Activated naive CD8-positive, alpha-beta T cell treated with anti-CD3 and anti-CD28 coated beads for 36 hours (primary cell): ENCODE measurements at places on chromosomes 16 and 17.
A peak's percentile ranks its signal among the peaks of the same experiment; 100 is the strongest.

DNA sequence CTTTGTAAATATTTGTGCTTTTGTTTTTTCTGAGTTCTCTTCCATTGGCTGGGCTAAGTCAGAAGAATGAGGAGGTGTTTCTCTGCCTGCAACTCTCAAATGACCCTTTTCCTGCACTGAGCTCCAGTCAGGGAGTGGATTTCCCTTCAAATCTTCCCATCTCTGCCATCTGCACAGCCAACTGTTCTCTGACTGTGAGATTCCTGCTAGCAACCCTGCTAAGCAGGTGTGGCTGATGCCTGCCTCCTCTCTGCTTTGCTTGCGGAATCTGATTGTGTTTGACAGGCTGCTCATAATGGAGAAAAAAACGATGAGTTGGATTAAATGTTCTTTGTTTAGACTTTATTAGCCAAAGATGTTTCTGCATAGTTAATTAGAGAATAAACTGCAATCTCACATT is 519.8 kb downstream of the TMEM114 start:
- no peak for DNase-seq
- H3K27ac ChIP-seq: no peak overlapping the region
- H3K36me3 ChIP-seq: peaks cover 3% of the 10 kb centered on the region
- H3K4me1 ChIP-seq: no peaks in the 10 kb centered on the region
- H3K4me3 ChIP-seq: no peak overlapping the region

- no peak overlapping the region for H3K27ac ChIP-seq
- peaks cover 3% of the 10 kb centered on the region for H3K4me1 ChIP-seq
- no peaks in the 10 kb centered on the region for H3K27me3 ChIP-seq
- H3K4me3 ChIP-seq: peak overlapping the region; percentile 60
These were observed 528 bp downstream of the HAGHL start for GRCh38 chr16:727291-727977.

GRCh38 chr17:74691151-74691550 is 21.6 kb downstream of the CD300LF start:
- no peaks in the 10 kb centered on the region for H3K36me3 ChIP-seq
- H3K27ac ChIP-seq: no peak overlapping the region
- H3K4me3 ChIP-seq: no peak overlapping the region
- peaks cover 10% of the 10 kb centered on the region for H3K27me3 ChIP-seq
- no peak for DNase-seq
- H3K4me1 ChIP-seq: peaks cover 7% of the 10 kb centered on the region

GRCh38 chr17:82050152-82050760 is 1.4 kb downstream of the RFNG start:
- H3K4me3 ChIP-seq: peak overlapping the region; percentile 82
- no peak for DNase-seq
- H3K4me1 ChIP-seq: peaks cover 16% of the 10 kb centered on the region

DNA sequence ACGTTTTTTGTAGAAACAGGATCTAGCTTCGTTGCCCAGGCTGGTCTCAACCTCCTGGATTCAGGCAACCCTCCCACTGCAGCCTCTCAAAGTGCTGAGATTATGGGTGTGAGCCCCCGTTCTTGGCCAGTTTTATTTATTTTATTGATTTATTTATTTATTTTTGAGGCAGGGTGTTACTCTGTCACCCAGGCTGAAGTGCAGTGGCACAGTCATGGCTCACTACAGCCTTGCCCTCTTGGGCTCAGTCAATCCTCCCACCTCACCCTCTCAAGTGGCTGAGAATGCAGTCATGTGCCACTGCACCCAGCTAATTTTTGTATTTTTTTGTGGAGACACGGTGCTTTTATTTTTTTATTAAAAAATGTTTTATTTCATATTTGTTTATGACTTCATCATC is 79.9 kb upstream of the ATF7IP2 start:
- no peaks in the 10 kb centered on the region for H3K27me3 ChIP-seq
- no peak overlapping the region for H3K27ac ChIP-seq
- H3K36me3 ChIP-seq: no peaks in the 10 kb centered on the region
- no peak for DNase-seq

GRCh38 chr16:66127459-66128370 is 238.8 kb upstream of the CDH5 start:
- no peak overlapping the region for H3K27ac ChIP-seq
- no peak overlapping the region for H3K4me3 ChIP-seq
- H3K4me1 ChIP-seq: no peaks in the 10 kb centered on the region
- peaks cover 45% of the 10 kb centered on the region for H3K27me3 ChIP-seq

DNA sequence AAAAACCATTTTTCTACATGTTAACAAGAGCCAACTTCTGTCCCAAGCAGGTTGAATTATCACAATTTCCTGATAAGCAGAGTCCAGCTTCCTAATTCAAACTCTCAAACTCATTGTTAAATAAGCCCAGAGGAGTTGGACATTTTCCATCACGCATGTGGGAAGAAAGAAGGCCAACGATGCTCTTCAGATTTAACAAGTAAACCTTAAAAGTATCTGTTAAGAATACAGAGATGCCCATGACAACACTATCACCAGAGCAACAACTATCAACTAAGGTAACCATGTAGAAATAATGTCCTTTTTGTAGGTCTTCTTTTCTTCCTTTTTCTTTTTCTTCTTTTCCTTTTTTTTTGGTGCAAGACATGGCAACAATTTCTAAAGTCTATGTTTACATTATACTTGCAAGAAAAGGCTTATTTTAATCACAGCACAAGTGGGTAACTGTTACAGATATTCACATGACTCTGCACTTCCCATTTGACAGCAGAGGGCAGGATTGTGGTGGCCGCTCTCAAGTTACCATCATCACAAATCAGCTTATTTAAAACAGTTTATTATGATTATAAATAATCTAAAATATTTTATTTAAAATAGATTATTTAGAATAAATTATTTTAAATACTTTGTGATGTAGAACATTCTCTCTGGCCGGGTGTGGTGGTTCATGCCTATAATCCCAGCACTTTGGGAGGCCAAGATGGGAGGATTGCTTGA is 35.7 kb upstream of the DHRS7B start:
- no peak for DNase-seq
- H3K4me3 ChIP-seq: no peak overlapping the region
- no peaks in the 10 kb centered on the region for H3K36me3 ChIP-seq
- H3K4me1 ChIP-seq: no peaks in the 10 kb centered on the region
- H3K27ac ChIP-seq: no peak overlapping the region
- no peaks in the 10 kb centered on the region for H3K27me3 ChIP-seq

DNA sequence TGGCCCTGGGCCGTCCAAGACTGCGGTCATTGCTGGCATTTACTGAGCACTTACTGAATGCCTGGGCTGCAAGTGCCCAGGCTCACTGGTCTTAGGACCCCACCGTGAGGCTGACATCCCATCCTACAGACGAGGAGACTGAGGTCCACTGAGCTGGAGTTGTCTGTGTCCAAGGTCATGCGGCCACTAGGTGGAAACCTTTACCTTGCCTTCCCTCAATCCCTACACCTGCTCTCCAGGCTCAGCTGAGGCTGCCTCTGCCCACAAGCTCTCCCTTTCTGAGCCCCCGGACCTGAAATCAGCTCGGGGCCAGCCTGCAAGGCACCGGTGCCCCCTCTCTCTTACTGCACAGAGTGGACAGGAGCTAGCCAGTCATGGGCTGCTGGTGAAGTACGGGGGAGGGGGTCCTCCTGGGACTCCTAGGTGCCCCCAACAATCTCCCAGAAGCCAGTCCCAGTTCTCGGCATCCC is 1.5 kb downstream of the CASKIN1 start:
- peaks cover 4% of the 10 kb centered on the region for H3K4me1 ChIP-seq
- DNase-seq: peak; percentile 55
- peaks cover 28% of the 10 kb centered on the region for H3K27me3 ChIP-seq
- peak overlapping the region; percentile 18 for H3K4me3 ChIP-seq

- H3K4me1 ChIP-seq: no peaks in the 10 kb centered on the region
- no peak overlapping the region for H3K4me3 ChIP-seq
- H3K27ac ChIP-seq: no peak overlapping the region
- no peaks in the 10 kb centered on the region for H3K36me3 ChIP-seq
- peaks cover 4% of the 10 kb centered on the region for H3K27me3 ChIP-seq
These were observed 227.8 kb downstream of the ABCC12 start for GRCh38 chr16:47928008-47928407.

DNA sequence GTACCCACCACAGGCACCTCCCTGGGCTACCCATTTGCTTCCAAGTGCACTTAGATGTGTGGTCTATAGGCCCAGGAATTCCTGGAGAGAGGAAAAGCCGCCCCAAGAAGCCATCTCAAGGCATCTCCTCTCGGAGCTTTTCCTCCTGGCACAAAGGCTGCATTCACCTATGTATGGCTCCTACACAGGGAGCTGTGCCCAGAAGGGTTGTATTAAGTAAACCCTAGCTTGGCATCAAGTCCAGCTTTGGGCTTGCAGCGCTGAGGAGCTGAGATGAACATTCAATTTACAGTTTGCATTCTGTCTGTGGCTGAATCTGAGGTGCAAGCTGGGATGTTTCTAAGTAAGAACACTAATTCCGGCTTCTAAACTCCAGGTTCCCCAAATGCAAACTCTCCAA is 81.3 kb downstream of the CDYL2 start:
- H3K36me3 ChIP-seq: peaks cover 2% of the 10 kb centered on the region
- H3K4me1 ChIP-seq: peaks cover 7% of the 10 kb centered on the region

DNA sequence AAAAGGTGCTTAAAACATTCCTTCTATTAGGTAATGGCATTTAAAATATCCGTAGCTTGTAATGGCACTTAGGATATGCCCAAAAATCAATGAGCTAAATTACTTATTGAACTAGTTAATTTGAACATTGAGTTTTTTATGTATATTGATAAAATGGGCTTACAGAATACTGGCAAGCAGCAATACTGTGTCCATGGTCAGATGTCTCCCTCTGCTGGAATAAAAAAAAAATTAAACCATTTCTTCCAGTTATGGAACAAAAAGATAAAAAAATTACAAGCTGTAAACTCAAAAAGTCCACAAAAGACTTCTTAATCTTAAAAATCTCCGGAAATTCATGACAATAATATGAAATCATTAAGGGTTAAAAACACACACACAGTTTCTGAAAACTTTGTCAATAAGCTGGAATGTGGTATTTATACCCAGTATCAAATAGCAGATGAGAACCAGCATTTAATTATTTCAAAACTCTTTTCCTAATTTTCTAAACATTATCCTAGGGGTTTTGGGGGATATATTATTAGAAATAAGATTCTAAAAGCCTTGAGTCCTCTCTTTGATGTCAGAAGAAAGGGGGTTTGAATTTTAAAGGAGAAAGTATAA is 21.5 kb upstream of the PSMD7 start:
- H3K27me3 ChIP-seq: peaks cover 16% of the 10 kb centered on the region

DNA sequence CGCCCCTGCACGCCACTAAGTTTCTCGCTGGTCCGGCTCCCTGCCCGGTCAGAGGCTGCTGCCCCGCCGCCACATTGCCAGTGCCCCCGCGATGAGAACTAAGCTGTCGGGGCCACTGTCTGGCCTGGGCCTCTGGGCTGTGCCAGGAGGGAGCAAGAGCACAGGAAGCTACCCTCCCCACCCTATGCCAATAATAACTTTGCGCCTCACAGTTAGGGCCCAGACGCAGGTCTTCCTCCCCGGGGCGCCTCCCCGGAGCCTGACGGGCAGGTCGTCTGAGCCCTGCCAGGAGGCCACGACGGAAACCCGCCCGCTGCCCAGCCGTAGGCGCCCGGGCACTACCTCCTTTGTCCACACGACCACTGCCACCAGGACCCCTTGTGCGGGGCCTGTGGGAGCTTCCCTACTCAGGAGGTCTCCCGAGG is 1.5 kb downstream of the ZFPM1 start:
- H3K36me3 ChIP-seq: peaks cover 3% of the 10 kb centered on the region
- peak overlapping the region; percentile 89 for H3K4me3 ChIP-seq
- DNase-seq: peak; percentile 67
- no peaks in the 10 kb centered on the region for H3K27me3 ChIP-seq

- H3K27ac ChIP-seq: no peak overlapping the region
- H3K4me1 ChIP-seq: no peaks in the 10 kb centered on the region
- no peaks in the 10 kb centered on the region for H3K27me3 ChIP-seq
- H3K36me3 ChIP-seq: no peaks in the 10 kb centered on the region
These were observed 202.1 kb downstream of the RBFOX1 start for GRCh38 chr16:7534749-7535148.

DNA sequence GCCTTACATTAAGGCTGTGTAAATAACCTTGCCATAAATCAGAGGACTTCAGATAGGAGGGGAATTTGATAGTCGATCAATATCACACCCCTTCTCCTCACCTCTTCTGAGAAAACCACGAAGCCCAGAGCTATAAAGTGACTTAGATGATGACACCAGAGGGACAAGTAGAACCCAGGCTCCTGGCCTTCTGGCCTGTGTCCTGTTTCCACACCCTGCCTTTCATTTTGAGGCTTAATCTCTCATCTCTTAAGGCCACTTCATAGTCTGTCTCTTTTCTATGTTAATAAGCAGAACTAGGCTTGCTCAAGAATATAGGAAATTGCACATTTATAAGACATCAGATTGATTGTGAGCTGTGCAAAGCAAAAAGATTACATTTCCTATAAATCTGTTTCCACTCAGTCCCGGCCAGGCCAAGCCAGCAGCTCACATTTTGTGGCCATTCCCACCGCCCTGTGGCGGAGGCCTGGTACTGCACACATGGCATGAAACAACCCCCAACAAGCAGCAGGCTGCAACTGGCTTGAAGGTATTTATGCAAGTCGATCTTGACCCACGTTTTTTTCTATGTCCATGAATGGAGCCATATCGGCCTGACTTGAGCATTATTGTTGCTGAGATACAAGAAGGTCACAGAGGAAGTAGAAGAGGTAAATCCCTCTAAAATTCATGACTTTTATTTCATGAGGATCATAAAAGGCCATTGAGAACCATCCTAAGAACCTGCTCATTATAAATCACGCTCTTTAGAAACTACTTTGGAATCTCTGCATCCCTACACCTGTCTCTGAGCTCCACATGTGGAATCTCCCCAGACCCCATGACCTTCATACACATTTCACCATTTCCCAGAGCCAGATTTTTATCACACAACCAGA is 93.7 kb downstream of the PMP22 start:
- H3K36me3 ChIP-seq: no peaks in the 10 kb centered on the region
- H3K4me3 ChIP-seq: no peak overlapping the region
- DNase-seq: peak; percentile 48
- H3K27me3 ChIP-seq: peaks cover 15% of the 10 kb centered on the region

- no peak overlapping the region for H3K27ac ChIP-seq
- no peaks in the 10 kb centered on the region for H3K27me3 ChIP-seq
These were observed 10.3 kb downstream of the FKBP10 start for GRCh38 chr17:41823141-41823524.

DNA sequence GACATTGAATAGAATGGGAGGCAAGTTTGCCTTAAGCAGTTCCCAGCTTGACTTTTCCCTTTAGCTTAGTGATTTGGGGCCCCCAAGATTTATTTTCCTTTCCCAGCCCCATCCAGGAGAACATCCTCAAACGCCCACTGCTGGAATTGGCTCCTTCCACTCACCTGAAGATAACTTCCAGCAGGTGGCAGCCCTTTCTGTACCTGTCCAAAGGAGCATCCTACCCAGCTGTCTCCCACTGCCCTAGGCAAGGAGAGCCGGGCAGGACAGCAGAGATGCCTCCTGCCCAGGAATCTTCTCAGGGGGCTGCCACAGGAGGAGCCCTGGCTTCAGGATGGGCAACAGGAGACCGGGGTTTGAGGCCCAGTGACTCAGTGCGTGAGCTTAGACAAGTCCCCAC is 6.4 kb downstream of the CACNG5 start:
- peaks cover 14% of the 10 kb centered on the region for H3K27me3 ChIP-seq
- no peak overlapping the region for H3K4me3 ChIP-seq
- H3K27ac ChIP-seq: no peak overlapping the region
- no peaks in the 10 kb centered on the region for H3K4me1 ChIP-seq
- H3K36me3 ChIP-seq: no peaks in the 10 kb centered on the region

- no peak for DNase-seq
- H3K27me3 ChIP-seq: no peaks in the 10 kb centered on the region
- no peak overlapping the region for H3K4me3 ChIP-seq
- H3K36me3 ChIP-seq: peaks cover 11% of the 10 kb centered on the region
- H3K27ac ChIP-seq: no peak overlapping the region
These were observed 53.9 kb downstream of the AP2B1 start for GRCh38 chr17:35641032-35641431.
